D341Med (cell line): ENCODE measurements at places on chromosomes 4 and X.

- DNase-seq, result no peak
Measured at GRCh38 chr4:110164251-110164650, 34.2 kb downstream of the ELOVL6 start.

DNA sequence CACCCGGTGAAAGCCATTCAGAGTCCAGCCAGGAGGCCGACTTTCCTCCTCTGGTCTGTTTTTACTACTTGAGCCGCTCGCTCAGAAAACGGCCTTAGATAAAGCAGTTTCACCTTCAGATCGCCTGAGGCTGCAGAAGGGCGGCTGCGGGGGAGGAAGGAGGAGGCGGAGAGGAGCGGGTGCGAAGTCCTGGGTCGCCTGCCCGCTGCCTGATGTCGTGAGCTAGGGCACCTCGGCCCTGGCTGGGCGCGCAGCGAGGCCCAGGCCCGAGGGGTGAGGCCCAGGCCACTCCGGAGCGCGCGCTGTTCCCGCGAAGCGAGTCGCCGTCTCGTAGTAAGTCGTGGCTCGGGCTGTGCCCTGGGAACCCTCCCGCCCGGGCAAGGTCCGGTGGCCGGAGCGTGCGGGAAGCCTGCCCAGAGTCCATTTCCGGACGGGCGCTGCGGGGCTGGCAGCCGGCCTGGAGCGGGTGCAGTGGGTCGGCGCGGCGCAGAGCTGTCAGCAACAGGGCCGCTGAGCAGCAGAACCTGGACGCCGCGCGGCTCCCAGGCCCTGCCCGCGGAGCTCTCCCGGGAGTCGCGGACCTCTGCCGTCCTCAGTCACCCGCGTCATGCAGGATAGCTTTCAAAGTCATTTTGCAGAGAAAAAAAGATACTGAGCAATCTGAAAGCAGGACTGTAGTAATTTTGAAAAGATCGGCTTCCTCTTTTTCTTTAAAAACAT is 18.6 kb downstream of the TRIM2 start:
- DNase-seq, result peak; percentile 82

- DNase-seq, result no peak
Measured at GRCh38 chr4:161581262-161582230, 582.3 kb downstream of the FSTL5 start.

- DNase-seq, result no peak
Measured at GRCh38 chr4:108426493-108426892, 193.9 kb upstream of the RPL34 start.
